ENCODE measurements at places on chromosomes 11 and 22.

- DNase-seq: no peak
- H3K27ac ChIP-seq: no peak overlapping the region
- no peaks in the 10 kb centered on the region for H3K4me1 ChIP-seq
- H3K27me3 ChIP-seq: peaks cover 4% of the 10 kb centered on the region
- no peaks in the 10 kb centered on the region for H3K36me3 ChIP-seq
Observed at GRCh38 chr11:105177658-105178057, 38.1 kb upstream of the CARD18 start.

DNA sequence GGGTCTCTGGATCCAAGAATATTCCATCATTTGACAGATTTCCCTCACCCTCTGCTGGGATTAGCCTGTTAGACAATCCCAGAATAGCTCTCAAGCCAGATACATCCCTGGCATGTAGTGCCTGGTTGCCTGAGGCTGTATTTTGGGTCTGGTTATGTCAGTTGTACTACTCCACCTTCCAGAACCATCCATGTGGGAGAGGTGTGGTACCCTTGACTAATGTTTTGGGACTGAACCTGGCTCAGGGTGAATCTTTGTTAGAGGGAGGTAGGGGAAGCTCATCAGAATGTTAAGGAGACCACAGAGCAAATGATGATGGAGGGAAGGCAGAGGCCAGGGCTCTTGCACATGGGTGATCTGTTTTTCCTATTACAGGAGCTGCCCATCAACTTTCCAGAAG is 5.2 kb downstream of the C11orf52 start:
- H3K4me1 ChIP-seq: peaks cover 17% of the 10 kb centered on the region
- H3K4me3 ChIP-seq: no peak overlapping the region
- no peak for DNase-seq
- no peaks in the 10 kb centered on the region for H3K36me3 ChIP-seq
- peaks cover 4% of the 10 kb centered on the region for H3K27me3 ChIP-seq

GRCh38 chr11:75632962-75633361 is 35.9 kb downstream of the MAP6 start:
- no peak for DNase-seq
- H3K4me1 ChIP-seq: no peaks in the 10 kb centered on the region
- H3K27me3 ChIP-seq: peaks cover 34% of the 10 kb centered on the region
- H3K36me3 ChIP-seq: no peaks in the 10 kb centered on the region
- no peak overlapping the region for H3K27ac ChIP-seq

- H3K4me1 ChIP-seq: peaks cover 3% of the 10 kb centered on the region
- no peak for DNase-seq
- no peak overlapping the region for H3K4me3 ChIP-seq
- H3K36me3 ChIP-seq: peaks cover 57% of the 10 kb centered on the region
- no peaks in the 10 kb centered on the region for H3K27me3 ChIP-seq
- no peak overlapping the region for H3K27ac ChIP-seq
Observed at GRCh38 chr11:61372659-61373420, 10.7 kb downstream of the TMEM138 start.

- H3K4me3 ChIP-seq: no peak within 1 kb of the TSS
- no peaks in the 10 kb centered on the region for H3K27me3 ChIP-seq
- no peak for DNase-seq
- H3K36me3 ChIP-seq: peaks cover 30% of the 10 kb centered on the region
- peak within 1 kb of the TSS; percentile 7 for H3K27ac ChIP-seq
Observed at GRCh38 chr11:65595543-65596281, at the start of gene KCNK7. Gene KCNK7 (minus strand): TSS chr11:65595800. CDS start chr11:65595772, 28 bp downstream.

- H3K36me3 ChIP-seq: peaks cover 85% of the 10 kb centered on the region
- DNase-seq: no peak
- H3K4me3 ChIP-seq: no peak overlapping the region
- peaks cover 12% of the 10 kb centered on the region for H3K4me1 ChIP-seq
- no peak overlapping the region for H3K27ac ChIP-seq
- H3K27me3 ChIP-seq: no peaks in the 10 kb centered on the region
Observed at GRCh38 chr22:49793296-49793695, 34.4 kb downstream of the BRD1 start.

GRCh38 chr11:64736654-64737053 is 7.3 kb downstream of the RASGRP2 start:
- H3K36me3 ChIP-seq: peaks cover 83% of the 10 kb centered on the region
- peak overlapping the region; percentile 72 for H3K27ac ChIP-seq
- no peak for DNase-seq
- no peaks in the 10 kb centered on the region for H3K27me3 ChIP-seq

Data from activated B cell treated with CpG ODN at 0.5 μM for 24 hours (primary cell).